Hematopoietic multipotent progenitor cell treated with erythropoietin and hydrocortisone succinate and interleukin-3 and kit ligand, for 15 days (in vitro differentiated cells): ENCODE measurements at places on chromosomes 12 and 14.

GRCh38 chr12:53659011-53659551 is 16.8 kb downstream of the ATP5MC2 start:
- DNase-seq = no peak

GRCh38 chr12:113328368-113328889 is 6.5 kb downstream of the SLC8B1 start:
- DNase-seq = no peak

- peak; percentile 16 for DNase-seq
Measured at GRCh38 chr12:110245369-110245772, 35.7 kb upstream of the ATP2A2 start.

DNA sequence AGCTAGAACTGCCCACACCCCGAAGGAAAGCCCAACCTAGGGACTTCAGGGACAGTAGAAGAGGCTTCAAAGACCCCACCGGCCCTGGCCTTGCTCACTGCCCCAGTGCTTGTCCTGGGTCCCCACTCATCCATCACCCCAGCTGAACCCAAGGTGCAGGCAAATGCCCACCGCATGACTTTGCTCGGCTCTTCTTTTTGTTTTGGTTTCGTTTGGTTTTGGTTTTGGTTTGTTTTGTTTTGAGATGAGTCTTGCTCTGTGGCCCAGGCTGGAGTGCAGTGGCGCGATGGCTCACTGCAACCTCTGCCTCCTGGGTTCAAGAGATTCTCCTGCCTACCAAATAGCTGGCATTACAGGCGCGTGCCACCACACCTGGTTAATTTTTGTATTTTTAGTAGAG is 9.0 kb downstream of the CCDC85C start:
- no peak for DNase-seq

DNA sequence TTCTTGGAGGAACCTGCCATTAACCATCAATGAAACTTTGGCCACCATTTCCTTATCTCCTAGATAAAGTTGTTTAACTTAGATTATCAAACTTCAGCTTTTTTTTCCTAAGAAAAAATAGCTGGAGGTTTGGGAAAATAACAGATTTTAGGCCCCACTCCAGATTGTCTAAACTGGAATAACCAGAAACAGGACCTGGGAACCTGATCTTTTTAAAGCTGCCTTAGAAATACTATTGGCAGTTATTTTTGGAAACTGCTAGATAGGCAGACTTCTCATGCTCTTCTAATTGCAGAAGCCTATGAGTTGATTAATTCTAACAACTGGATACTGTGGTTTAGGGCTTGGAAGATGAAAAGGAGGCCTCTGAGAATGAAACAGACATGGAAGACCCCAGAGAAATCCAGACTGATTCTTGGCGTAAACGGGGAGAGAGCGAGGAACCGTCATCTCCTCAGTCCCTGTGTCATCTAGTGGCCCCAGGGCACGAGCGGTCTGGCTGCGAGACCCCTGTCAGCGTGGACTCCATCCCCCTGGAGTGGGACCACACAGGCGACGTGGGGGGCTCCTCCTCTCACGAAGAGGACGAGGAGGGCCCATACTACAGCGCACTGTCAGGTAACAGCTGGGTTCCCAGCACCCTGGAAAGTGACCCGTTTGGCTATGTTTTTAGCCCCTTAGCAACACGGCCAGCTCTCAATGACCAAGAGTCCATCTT is 80.2 kb downstream of the ESR2 start:
- DNase-seq = no peak

DNA sequence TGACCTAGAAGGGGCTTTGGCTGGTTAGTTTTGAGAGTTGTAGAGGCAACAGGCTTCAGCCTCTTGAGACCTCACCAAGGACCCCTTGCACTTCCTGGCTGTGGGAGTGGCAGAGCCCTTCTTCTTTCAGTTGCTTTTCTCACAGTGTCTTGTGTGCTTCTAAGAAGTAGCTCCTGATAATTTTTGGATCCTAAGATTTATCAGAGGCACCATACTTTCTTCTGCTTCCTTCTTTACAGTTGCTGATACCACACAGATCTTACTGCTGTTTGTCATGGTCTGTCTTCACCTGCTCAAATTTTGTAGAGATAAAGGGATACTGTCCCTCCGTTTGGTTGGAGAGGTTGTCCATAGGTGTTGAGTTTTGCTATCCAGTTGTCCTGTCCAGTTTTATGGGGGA is 33.8 kb downstream of the VRK1 start:
- no peak for DNase-seq

DNA sequence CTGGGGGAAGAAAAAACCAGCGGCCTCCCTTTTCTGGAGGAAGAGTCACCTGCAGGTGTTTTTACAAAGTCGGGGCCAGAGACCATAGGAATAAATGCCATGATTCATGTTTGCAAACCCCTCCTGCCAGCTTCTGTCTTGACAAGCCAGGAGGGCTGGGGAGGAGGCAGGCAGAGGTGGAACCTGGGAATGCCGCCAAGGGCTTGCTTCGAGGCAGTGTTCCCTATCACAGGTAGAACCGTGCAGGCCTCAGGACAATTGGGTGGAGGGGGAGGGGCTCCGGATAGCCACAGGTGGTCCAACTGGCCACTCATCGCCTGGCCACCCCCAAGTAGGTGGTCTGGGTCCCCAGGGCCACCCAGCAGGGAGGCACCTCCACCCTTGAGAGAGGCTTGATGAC is 14.2 kb upstream of the DLK1 start:
- no peak for DNase-seq

DNA sequence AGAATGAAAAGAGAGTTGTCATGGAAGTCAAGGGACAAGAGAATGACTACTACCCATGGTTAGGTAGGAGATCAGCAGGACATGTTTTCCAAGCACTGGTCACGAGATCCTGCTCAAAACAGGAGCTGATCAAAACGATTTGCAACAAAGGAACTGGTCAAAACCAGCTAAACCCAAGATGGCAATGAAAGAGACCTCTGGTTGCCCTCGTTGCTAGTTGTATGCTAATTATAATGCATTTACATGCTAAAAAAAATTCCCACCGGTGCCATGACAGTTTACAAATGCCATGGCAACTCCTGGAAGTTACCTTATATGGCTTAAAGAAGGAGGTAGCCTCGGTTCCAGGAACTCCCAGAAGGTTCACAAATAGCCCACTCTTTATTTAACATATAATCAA is 95.0 kb upstream of the OTX2 start:
- DNase-seq = no peak

DNA sequence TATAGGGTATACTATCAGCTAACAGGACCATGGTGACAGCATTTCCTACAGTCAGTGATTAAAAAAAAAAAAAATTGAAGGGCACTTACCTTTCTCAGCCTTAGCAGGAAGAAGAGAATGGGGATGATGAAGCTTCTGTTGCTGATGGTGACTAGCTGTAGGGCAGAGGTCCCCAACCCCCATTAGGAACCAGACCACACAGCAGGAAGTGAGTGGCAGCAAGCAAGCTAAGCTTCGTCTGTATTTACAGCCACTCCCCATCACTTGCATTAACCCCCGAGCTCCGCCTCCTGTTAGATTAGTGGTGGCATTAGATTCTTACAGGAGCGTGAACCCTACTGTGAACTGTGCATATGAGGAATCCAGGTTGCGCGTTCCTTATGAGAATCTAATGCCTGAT is 91.3 kb upstream of the USP44 start:
- DNase-seq = no peak

GRCh38 chr14:68210729-68211299 is 391.2 kb downstream of the RAD51B start:
- peak; percentile 36 for DNase-seq

- no peak for DNase-seq
Measured at GRCh38 chr12:8899830-8900229, 14.5 kb upstream of the PHC1 start.

DNA sequence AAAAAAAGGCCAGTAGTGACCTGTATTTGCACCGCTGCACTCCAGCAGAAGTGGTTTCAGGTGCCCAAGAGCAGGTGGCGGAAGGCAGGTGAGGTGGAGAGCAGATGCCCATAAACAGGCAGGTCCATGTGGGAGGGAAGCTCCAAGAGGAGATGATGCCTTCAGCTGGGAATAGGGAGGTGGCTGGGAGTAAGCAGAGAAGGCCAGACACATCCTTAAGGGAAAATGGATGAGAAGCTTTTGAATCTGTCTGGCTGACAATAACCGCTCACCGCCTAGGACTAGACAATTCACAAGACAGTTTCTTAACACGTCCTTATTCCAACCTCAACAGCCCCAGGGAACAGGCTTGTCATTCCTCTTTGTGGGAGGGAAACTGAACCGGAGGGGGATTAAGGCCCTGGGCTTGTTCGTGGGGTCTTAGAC is 43.9 kb upstream of the PLEKHG6 start:
- DNase-seq = no peak

DNA sequence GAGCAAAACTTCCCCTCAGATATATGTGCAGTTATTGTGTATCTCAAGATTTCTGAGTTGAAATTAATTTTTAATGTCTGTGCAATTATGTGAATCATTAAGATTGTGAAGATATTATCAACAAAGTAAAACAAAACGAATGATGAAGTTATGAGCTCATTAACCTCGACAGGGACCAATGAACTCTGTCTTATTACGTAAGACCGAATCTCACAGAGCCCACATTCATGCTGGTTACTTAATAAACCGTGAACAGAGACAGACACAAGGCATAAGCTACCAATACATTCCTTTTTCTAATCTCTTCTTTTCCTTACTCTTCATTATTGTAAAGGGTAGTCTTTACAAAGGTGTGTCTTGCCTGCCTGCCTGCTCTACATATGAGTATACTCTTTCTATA is 568.7 kb downstream of the RPS29 start:
- no peak for DNase-seq

DNA sequence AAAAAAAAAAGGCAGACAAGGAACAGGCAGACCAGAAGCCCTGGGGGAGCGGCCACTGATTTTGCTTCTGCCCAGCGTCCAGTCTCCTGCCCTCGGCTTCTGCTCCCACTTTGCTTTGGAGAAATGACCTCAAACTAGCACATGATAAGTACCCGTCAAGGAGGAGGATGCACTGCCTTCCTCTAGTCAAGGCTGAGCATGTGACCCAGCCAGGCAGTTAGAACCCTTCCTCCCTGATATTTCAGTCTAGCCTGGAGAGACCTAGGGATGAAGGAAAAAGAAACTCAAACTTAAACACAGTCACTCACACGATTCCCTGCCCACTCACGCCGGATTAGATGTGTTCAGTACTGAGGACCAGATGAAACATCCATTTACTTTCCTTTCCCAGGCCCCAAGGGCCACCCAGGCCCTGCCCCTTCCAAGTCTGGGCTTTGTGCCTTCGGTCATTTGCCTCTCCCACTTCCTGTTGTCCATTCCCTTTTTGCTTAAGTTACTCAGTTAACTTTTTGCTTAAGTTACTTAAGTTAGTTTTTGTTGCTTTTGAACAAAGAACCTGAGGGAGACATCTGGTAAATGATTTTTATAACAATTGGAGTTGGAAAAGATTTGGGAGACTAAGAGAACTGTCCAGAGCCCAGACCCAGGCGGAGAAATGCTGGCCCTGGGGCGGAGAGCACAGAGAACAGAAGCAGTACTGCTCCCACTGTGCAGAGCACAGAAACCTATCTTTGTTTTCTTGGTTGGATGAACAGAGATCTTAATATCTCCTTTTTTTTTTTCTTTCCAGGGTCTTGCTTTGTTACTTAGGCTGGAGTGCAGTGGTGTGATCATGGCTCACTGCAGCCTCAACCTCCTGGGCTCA is 23.0 kb upstream of the TTC7B start:
- no peak for DNase-seq

GRCh38 chr12:115481141-115481540 is 796.4 kb downstream of the MED13L start:
- DNase-seq = no peak

DNA sequence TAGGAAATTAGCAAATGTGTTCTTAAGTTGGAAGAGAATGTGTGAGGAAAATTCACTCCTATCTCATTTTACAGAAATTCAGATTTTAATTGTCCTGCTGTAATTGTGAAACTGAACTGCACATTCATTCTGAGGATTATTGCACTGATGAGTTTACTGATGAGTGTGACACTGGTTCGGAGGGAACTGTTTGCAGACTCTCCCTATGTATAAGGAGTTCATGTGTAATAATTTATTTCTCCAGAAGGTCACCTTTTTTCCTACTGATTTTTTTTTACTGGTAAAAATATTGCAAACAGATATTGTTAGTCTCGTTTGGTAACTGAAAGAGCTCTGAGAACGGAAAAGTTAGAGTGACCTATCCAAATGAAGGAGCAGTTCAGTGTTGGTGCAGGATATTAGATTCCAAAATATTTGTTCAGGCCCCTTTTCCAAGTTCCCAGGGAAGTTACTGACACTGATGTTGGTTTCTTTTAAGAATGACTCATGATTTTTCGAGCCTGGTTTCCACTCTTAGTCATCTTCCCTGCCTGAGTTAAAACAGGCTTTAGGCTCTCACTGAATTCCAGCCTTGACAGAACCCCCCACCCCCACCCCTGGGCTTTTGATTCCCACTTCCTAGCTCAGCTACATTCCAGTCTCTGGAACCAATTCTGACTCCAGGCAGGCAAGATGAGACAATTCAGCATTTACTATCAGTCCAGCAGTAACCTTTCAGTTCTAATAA is 18.4 kb downstream of the ANO6 start:
- DNase-seq = no peak

DNA sequence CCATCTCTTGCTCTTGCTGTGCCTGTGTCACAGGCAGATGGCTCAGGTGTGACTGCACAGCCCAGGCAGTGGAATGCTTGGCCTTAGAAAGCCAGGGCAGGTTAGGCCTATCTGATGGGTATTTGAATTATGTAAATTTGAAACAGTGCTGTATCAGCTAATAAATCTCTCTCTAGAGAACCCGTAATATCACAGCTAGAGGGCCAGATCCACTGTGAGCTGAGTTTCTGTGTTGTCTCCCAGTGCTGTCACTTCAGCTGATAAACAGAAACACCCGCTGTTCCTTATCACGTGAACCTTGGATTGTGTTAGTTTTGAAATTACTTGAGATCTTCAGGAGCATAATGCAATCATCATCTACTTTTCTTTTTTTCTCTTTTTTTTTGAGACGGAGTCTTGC is 21.5 kb upstream of the ALDH2 start:
- DNase-seq = no peak

GRCh38 chr14:100286484-100287191 is 19.6 kb downstream of the SLC25A29 start:
- no peak for DNase-seq

DNA sequence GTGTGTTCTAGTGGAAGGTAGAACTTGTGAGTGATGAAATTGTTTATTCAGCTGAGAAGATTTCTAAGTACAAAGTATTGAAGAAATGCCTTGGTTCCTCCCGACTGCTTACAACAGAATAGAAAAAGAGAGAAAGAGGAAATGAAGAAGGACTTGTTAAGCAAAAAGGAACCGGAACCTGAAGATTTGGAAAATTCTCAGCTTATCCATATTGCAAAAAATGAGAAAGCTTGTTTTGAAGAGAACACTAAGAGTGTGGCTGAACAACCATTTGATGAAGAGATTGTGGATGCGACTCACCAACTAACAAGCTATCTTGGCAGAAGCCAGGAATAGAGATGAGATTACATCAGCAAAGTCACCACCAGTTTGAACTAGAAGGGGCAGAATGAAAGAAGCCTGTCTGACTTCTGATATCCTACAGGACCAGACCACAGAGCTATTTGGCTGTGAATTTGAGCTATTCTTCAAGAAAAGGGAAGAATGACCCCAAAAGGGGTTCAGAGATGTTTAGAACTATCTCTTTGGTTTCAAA is 15.1 kb downstream of the NDUFA9 start:
- DNase-seq = no peak
